Sigmoid colon (tissue), 7 donors: ENCODE measurements at places on chromosomes 2 and 18. TPM values are rescaled to one million over a fixed set of nuclear protein-coding genes. Genes with fewer than 3 reads are reported as not detected.

DNA sequence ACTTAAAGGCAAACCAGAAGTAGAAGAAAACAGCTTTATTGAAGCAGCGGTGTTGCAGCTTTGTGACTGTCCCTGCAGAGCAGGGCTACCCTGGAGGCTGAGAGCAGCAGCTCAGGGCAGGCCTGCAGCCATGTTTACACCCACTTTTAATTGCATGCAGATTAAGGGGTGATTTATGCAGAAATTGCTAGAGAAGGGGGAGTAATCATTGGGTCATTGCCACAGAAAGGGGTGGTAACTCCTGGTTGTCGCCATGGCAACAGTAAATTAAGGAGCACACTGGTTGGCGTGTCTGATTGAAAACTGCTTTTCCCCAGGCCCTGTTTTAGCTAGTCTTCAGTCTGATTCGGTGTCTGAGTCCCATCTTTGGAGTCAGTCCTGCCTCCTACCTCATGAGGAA lies 195.4 kb upstream of the HDAC4 start:
- H3K4me1 ChIP-seq = no peaks in the 10 kb centered on the region
- H3K36me3 ChIP-seq = no peaks in the 10 kb centered on the region
- H3K27me3 ChIP-seq = no peaks in the 10 kb centered on the region
- peak; percentile 13 for DNase-seq

GRCh38 chr2:100247256-100248043 lies 74.9 kb downstream of the LONRF2 start:
- H3K4me3 ChIP-seq = no peak overlapping the region
- H3K4me1 ChIP-seq = peaks cover 5% of the 10 kb centered on the region
- no peak for DNase-seq
- H3K36me3 ChIP-seq = no peaks in the 10 kb centered on the region
- H3K27me3 ChIP-seq = no peaks in the 10 kb centered on the region

- no peaks in the 10 kb centered on the region for H3K27me3 ChIP-seq
- DNase-seq = peak; percentile 17
- H3K36me3 ChIP-seq = no peaks in the 10 kb centered on the region
- H3K4me1 ChIP-seq = peaks cover 9% of the 10 kb centered on the region
- H3K4me3 ChIP-seq = no peak overlapping the region
- H3K27ac ChIP-seq = no peak overlapping the region
Observed at GRCh38 chr2:8546612-8547283, 135.1 kb upstream of the ID2 start.

GRCh38 chr18:57898506-57899124 lies 95.5 kb upstream of the ATP8B1 start:
- H3K4me3 ChIP-seq = no peak overlapping the region
- H3K27ac ChIP-seq = no peak overlapping the region
- no peaks in the 10 kb centered on the region for H3K36me3 ChIP-seq
- DNase-seq = no peak
- no peaks in the 10 kb centered on the region for H3K4me1 ChIP-seq

DNA sequence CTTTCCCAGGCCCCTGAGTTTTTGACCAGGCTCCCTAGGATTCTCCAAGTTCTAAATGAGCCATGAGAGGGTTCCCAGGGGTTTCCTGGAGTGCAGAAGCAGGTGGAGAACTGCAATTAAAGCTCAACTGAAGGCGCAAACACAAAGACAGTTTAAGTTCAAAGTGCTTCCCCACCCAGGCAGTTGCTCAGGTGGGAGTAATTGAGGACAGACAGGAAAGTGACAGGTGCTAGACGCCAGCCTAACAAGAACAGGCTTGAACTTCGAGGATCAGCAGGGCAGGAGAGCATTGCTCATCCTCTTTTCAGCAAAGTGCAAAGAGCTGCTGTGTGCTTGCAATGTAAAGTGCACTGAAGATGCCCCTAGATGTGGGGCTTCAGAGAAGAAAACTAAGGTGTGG lies 77.2 kb upstream of the ST8SIA3 start:
- no peak overlapping the region for H3K27ac ChIP-seq
- no peak for DNase-seq

GRCh38 chr2:175002547-175003274 lies 2.5 kb downstream of the CHN1 start:
- peaks cover 5% of the 10 kb centered on the region for H3K4me1 ChIP-seq
- DNase-seq = no peak
- H3K36me3 ChIP-seq = no peaks in the 10 kb centered on the region

GRCh38 chr2:95274291-95275150 lies at the start of gene PROM2:
PROM2 (plus strand) TSS chr2:95274449; CDS start chr2:95274586, 137 bp downstream.
- H3K4me1 ChIP-seq = no peaks in the 10 kb centered on the region
- H3K36me3 ChIP-seq = no peaks in the 10 kb centered on the region
- peak; percentile 53 for DNase-seq
- no peaks in the 10 kb centered on the region for H3K27me3 ChIP-seq
- no peak within 1 kb of the TSS for H3K27ac ChIP-seq

- no peak for DNase-seq
- no peaks in the 10 kb centered on the region for H3K27me3 ChIP-seq
- H3K36me3 ChIP-seq = no peaks in the 10 kb centered on the region
- H3K4me1 ChIP-seq = peaks cover 11% of the 10 kb centered on the region
Observed at GRCh38 chr2:241218131-241219029, 29.9 kb downstream of the ANO7 start.

GRCh38 chr2:153072813-153073212 lies 354.4 kb downstream of the ARL6IP6 start:
- no peak for DNase-seq
- H3K27me3 ChIP-seq = no peaks in the 10 kb centered on the region
- H3K4me3 ChIP-seq = no peak overlapping the region
- H3K36me3 ChIP-seq = no peaks in the 10 kb centered on the region
- H3K27ac ChIP-seq = no peak overlapping the region
- no peaks in the 10 kb centered on the region for H3K4me1 ChIP-seq

DNA sequence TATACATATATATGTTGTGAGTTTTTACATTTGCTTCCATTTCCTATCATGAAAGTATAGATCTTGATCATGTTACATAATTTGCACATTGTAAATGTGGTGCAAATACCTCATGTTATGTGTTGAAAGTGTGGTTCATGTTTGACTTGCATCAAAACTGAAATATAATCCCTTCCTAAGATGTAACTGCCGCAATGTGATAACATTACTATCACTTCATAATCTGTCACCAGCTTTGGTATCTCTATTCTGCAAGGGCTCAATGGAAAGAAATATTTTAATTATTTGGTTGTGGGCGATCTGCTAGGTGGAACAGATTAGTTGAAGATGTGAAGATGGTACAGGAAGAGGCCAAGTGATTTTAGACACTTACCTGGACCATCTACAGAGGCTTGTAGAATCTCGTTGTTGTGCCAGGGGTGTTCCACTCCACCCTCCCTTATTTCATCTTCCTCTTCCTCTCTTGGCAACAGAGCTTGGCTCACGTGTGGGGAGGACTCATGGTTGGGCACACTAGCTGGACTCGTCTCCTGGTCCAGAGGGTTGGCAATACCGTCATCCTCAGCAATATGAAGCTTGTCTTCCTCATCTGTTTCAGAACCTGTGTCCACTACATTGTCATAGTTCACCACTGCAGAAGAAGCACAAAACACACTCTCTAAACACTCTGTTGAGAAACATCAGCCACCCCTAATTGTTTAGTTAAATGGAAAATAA lies 90.4 kb downstream of the ZEB2 start:
- H3K4me3 ChIP-seq = no peak overlapping the region
- H3K27ac ChIP-seq = no peak overlapping the region
- H3K36me3 ChIP-seq = no peaks in the 10 kb centered on the region
- H3K27me3 ChIP-seq = no peaks in the 10 kb centered on the region

GRCh38 chr2:221943076-221943810 lies 355.6 kb downstream of the PAX3 start:
- H3K36me3 ChIP-seq = no peaks in the 10 kb centered on the region
- peak; percentile 94 for DNase-seq
- H3K4me3 ChIP-seq = no peak overlapping the region
- no peaks in the 10 kb centered on the region for H3K27me3 ChIP-seq
- H3K27ac ChIP-seq = peak overlapping the region; percentile 75
- peaks cover 34% of the 10 kb centered on the region for H3K4me1 ChIP-seq

DNA sequence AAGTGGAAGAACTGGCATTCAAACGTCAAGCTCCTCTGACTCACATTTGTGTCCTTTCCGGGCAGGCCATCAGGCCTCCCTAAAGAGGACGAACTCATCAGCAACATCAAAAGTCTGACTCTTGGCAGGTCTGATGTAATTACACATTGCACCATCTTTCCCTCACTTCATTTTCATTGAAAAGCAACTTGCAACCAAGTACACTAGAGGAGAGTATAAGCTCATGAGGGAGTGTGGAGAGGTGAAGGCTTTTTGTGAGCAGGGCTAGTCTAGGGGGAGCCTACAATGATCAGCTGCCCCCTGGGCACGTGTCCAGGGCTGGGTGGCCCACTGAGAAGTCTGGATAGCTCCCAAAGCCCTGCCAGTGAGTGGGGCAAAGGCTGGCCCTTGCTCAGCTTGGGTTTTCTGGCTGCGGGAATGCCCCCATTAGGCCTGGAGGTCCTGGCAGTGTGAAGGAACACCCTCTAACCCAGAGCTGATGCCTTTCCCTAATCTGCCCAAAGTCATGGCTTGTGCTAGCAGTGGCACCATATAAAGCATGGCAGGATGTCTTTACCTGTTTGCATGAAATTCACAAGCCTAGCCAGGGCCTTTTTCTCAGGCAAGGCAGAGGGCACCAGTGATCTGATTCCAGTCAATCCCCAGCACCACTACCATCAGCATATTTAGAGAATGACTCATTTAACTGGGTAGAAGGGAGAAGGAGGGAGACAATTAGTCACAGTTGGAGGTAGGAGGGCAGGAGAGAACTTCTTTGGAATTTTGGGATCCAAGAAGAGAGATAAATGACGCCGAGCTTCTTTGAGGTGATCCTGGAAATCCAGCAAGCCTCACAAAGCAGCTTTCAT lies 8.5 kb upstream of the DAW1 start:
- no peak overlapping the region for H3K4me3 ChIP-seq
- peaks cover 15% of the 10 kb centered on the region for H3K4me1 ChIP-seq
- no peaks in the 10 kb centered on the region for H3K36me3 ChIP-seq
- H3K27ac ChIP-seq = no peak overlapping the region
- no peaks in the 10 kb centered on the region for H3K27me3 ChIP-seq

GRCh38 chr2:23522726-23523372 lies 137.9 kb downstream of the KLHL29 start:
- no peak overlapping the region for H3K4me3 ChIP-seq
- peaks cover 79% of the 10 kb centered on the region for H3K4me1 ChIP-seq
- no peaks in the 10 kb centered on the region for H3K36me3 ChIP-seq
- no peaks in the 10 kb centered on the region for H3K27me3 ChIP-seq
- H3K27ac ChIP-seq = peak overlapping the region; percentile 92

DNA sequence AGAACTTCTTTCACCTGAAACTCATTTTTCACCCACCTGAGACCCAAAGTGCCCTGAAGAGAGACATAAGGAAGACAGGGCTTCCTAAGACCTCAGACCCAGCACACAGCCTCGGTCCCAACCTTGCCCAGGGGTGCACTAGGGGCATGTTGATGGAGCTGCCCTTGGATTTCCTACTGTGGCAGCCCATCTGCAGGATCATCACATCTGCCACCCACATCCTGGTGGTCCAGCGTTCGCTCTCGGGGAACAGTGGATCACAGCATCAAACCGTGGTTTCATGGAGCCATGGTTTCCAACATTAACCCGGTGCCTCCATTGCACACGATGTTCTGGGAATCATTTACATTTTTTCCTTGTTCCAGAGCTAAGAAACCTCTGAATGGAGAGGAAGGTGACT lies 186.4 kb downstream of the TFCP2L1 start:
- no peak overlapping the region for H3K4me3 ChIP-seq
- no peak overlapping the region for H3K27ac ChIP-seq
- H3K36me3 ChIP-seq = no peaks in the 10 kb centered on the region
- no peaks in the 10 kb centered on the region for H3K27me3 ChIP-seq

DNA sequence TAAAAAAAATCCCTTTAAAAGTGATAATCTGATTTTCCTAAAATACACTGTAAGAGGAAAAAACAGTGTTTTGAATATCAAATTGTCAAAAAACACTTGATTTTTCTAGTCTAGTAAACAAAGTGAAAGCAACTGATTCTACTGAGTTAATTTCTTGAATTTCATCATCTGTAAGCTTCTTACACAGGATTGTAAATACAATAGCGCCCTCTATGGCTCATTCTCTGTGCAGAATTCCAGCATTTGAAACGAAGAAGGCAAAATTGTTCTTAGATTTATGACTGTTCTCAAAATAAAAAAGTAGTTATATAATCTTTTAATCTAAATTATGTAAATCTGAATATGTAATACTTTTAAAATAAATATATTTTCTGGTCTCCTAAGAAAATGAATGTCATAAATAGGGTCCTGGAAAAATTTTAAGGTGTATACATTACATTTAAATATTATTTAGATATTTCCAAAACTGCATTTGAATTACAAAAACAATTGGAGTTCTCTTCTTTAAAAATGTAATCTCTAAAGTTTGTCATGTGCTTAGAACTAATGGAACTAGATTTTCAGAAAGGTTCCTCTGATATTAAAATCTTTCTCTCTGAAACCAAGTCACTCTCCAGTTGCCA lies 176.9 kb upstream of the MC4R start:
- H3K36me3 ChIP-seq = no peaks in the 10 kb centered on the region
- no peak overlapping the region for H3K4me3 ChIP-seq
- no peak overlapping the region for H3K27ac ChIP-seq
- no peak for DNase-seq

- H3K27ac ChIP-seq = no peak overlapping the region
- no peak for DNase-seq
- H3K4me3 ChIP-seq = no peak overlapping the region
- H3K4me1 ChIP-seq = no peaks in the 10 kb centered on the region
- peaks cover 6% of the 10 kb centered on the region for H3K36me3 ChIP-seq
Observed at GRCh38 chr2:113700186-113700841, 56.1 kb downstream of the SLC35F5 start.

DNA sequence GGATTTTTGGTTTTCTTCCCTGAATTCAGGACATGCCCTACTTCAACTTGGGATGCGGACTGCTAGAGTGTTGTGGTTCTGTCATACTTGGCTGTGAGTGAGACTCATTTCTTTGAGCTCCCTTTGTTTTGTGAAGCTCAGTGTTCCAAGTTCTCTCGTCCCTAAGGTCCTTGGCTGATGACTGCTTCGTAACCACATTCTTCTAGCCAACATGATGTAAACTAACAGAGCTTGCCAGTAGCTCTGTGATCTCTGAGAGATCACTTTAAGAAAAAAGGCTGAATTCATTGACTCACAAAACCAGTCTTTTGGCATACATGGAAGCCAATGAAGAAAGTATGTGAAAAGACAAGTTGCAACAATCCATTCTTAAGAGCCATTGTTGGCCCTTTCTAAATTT lies 96.9 kb upstream of the MSTN start:
- no peak overlapping the region for H3K4me3 ChIP-seq
- no peaks in the 10 kb centered on the region for H3K4me1 ChIP-seq
- peak overlapping the region; percentile 34 for H3K27ac ChIP-seq
- no peak for DNase-seq
- no peaks in the 10 kb centered on the region for H3K27me3 ChIP-seq
- H3K36me3 ChIP-seq = no peaks in the 10 kb centered on the region

DNA sequence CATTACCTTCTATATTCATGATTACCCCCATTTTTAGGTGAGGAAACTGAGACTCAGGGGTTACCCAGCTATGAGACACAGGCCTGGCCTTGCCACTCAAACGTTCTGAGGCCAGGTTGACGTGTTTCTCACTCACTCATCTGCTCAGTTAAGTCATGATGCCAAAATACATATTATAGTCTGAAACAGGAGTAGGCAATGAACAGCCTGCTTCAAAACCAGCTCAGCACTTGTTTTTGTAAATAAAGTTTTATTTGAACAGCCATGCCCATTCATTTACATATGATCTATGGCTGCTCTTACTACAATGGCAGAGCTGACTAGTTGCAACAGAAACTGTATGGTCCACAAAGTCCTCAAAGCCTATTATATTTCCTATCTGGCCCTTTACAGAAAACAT lies 74.1 kb upstream of the SMAD2 start:
- H3K4me3 ChIP-seq = no peak overlapping the region
- H3K27me3 ChIP-seq = no peaks in the 10 kb centered on the region
- H3K36me3 ChIP-seq = no peaks in the 10 kb centered on the region
- DNase-seq = no peak
- no peaks in the 10 kb centered on the region for H3K4me1 ChIP-seq

The CPLX4 gene
- not detected for total RNA-seq

The SERPINB13 gene
- total RNA-seq = not detected

The HYCC2 gene
- total RNA-seq = 18.1 TPM

The SNED1 gene
- total RNA-seq = 37.1 TPM

The SAG gene
- not detected for total RNA-seq

The FBXO15 gene
- total RNA-seq = not detected
